Stimulated activated CD8-positive, alpha-beta memory T cell treated with anti-CD3 and anti-CD28 coated beads, Interleukin-2, amount 100 ng/mL, for 48 hours (primary cell): ENCODE measurements at places on chromosomes 11 and 22.

DNA sequence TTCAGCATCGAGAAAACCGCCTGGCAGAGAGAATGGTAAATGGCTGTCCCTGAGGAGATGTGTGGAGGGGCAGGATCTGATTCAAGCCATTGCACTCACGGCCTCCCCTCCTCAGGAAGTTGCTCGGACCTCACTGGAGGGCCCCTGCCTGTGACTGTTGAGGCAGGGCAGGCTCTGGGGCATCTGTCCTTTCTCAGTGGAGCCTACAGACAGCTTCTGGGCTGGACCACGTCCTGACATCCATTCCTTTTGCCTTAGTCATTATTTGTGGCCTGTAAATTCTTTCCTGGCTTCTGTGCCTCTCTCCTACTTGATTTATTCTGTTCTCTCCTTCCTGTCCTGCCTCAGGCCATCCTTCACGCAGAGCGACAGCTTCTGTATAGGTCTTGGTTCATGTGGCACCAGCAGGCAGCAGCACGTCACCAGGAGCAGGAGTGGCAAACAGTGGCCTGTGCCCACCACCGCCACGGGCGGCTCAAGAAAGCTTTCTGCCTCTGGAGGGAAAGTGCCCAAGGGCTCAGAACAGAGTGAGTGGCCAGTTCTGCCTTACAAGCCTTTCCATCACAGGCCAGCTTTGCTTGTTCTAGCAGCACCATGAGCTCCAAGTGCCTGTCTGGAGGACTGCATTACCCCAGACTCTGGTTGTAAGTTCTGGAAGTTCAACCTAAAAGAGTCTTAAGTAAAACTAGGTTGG lies 59.6 kb downstream of the PISD start:
- DNase-seq, result no peak

- no peak for DNase-seq
Measured at GRCh38 chr22:37383341-37383740, 43.9 kb downstream of the ELFN2 start.

GRCh38 chr22:25007444-25008106 lies 55.1 kb downstream of the KIAA1671 start:
- no peak for DNase-seq

- no peak for DNase-seq
Measured at GRCh38 chr11:95831198-95831883, 41.0 kb downstream of the CEP57 start.

DNA sequence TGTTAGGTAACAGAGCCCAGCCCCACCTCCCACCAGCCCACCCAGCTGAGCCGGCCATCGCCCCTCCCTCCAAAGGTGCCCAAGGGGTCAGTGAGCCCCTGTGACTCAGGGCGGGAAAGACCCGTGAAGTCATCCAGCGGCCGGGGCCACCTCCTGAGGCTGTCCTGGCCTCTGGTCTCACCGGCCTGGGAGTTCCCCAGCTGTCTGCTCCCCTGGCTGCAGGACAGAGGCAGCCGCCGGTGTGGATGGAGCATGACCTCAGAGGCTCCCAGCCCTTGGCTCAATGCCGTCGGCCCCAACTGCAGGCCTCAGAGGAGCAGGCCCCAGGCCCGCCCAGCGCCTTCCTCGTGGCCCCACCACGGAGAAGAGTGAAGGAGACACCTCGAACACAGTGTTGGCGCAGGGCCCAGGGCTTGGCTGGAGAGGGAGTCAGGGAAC lies 28.7 kb downstream of the RPL3 start:
- no peak for DNase-seq

DNA sequence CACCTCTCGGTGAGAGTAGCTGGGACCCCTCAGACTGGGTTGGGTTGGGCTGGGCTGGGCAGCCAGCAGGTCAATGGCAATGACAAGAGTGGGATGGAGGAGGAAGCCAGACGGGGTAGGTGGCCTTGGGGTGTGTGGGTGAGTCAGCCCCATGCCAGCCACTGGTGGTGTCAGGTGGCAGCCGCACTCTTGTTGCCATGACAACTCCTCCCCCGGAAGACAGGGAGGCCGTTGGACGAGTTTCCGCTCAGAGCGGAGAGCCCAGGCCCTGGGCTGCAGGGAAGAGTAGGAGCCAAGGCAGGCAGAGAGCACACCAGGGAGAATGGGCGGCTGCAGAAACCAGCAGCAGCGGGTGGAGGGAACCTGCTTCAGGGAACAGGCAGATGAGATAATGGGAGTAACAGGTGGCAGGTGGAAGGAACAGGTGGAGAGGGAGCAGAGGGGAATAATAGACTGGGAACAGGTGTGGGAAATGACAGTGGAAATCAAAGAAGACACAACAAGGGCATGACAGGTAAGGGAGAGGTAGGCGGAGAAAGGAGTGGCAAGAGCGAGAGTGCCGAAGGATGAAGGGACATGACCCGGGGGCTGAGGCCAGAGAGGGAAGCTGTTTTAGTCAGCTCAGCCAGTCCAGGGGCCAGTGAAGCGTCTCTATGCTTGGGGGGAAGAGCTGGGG lies 8.7 kb downstream of the SPTBN2 start:
- peak; percentile 41 for DNase-seq

DNA sequence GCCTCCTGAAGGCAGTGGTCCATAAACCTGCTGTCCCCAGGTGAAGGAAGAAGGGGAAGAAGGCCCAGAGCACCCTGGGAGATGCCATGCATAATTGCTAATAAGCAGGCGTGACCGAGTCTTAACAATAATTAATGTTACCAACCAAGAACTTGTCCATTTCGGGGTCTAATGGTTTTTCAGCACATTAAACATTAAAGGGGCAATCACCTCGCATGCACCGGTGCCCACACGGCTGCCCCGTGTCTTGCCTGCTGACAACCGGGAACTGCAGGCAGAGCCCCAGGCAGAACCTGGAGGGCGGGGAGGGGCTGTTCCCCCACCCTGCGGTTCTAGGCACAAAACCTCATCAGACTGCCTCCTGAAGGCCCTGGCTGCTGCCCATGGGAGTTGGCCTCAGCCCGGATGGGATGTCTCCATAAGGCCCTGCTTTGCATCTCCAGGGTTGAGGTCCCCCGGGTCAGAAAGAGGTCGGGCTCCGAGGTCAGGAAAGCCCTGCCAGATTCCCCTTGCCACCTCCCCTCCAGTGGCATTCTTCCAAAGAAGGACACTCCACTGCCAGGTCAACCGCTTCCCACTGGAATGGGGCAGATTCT lies 169.0 kb downstream of the BUD13 start:
- no peak for DNase-seq

GRCh38 chr11:45872651-45873356 lies 12.6 kb upstream of the MAPK8IP1 start:
- no peak for DNase-seq

DNA sequence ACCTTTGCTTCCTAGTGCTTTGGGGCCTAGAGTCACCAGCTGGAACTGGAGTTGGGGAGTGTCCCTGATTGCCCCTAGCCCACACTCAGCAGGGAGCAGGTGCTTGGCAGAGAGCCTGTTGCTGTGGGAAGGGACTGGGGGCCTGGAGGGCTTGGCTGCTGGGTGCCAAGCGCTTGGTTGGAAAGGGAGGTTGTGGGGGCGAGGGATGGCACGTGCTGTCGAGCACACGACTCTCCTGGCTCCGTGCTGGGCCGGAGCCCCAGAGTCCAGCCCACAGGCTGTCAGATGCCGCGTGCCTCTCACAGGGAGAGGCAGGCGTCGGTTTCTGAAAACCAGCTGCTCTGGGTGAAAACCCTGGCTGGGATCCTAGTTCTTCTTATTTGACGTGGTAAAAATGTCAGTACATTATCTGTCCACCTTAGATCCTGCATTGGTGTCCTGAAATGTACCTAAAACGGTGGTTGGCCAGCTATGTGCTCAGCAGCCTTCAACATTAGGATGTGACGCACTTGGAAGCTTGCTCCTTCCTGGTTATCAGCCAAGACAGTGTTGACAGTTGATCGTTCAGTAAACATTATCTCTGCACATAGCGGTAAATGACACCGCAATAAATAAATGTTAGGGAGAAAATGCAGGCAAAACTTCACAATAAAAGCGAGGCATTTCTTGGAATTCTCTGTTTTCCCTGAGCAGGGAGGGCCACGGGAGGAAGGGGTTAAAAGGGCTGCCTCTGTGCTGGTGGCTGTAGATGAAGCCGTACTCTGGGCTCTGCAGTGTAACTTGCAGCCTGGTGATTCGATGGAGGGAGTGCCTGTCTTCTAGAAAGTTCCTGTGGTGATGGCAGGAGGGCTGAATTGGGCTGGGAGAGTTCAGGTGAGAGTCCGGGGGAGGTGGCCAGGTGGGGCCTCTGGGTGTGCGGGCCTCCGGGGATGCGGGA lies 29.2 kb downstream of the GRAMD4 start:
- no peak for DNase-seq

- no peak for DNase-seq
Measured at GRCh38 chr11:94923004-94923334, 50.4 kb downstream of the CWC15 start.

DNA sequence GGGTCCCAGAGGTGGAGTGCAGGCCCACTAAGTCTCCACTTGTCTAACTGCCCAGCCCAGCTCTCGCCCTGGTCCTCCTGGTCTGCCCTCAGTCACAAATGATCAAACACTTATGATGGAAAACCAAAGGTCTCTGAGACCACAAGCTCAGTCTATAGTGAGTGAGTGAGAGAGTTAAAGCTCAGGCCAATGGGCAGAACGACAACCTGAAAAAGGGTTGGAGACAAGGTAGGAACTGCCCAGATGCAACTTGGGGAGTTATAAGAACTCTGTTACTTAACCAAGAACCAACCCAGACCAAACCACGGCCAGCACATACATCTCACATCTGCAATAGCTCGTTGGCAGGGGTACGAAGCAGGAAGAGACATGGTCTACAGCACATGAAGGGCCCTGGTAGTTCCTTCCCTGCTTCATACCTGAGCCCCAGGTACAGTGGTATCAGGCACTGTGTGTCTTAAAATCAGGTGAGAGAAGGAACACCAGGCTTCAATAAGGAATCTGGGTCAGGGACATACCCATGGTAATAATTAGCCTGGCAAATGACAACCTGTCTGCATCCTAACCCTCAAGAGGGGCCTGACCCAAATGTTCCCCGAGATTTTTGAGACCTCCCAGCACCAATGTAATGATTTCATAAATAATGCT lies 35.7 kb downstream of the SERPIND1 start:
- DNase-seq, result no peak

GRCh38 chr11:73257342-73258103 lies 14.6 kb upstream of the P2RY6 start:
- DNase-seq, result no peak
